ENCODE measurements at places on chromosomes 11 and 22.

DNA sequence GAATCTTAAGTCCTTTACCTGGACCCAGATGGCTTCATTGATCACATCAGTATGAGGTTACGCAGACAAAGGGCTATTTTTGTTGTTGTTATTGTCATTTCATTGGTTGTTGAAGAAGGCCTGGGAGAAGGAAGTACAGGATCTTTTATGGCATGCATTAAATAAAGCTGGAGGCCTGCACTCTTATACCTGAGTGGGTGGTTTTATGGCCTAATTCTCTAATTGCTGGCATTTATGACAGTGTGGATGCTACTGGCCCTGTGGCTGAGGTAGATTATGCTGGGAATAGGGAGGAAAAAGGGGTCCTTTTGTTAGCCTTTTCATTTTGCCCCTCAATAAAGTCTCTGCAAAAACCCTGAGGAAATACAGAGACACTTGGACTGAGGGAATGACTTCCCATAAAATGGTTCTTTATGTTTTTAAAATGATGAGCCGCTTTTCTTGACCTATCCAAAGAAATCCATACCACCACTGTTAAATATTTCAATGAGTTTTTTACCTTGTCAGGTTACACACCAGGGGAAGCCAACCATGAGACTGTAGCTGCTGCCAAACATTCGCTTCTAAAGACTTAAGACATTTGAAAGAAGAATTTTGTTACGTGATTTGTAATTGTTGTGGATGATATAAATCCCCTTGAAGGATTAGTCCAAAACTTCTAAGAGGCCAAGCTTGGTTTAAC, 6.8 kb downstream of the KMT2A start:
- no peak for DNase-seq

DNA sequence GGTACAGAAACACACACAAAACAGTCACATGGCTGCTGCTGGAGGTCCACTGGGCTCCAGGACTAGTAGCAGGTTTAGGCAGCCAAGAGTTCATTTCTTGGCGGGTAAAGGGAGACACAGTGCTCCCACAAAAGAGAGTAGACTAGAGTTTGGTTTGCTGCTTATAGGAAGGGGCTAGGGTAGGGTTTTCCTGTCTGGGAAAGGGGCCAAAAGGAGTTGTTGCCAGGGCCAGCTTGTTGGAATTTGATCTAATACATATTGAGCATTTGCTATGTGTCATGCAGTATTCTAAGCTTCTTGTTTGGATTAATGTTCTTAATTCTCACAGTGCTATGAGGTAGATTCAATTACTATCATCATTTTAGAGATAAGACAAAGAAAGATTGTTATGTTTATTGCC, 195.1 kb upstream of the PLET1 start:
- no peak for DNase-seq

DNA sequence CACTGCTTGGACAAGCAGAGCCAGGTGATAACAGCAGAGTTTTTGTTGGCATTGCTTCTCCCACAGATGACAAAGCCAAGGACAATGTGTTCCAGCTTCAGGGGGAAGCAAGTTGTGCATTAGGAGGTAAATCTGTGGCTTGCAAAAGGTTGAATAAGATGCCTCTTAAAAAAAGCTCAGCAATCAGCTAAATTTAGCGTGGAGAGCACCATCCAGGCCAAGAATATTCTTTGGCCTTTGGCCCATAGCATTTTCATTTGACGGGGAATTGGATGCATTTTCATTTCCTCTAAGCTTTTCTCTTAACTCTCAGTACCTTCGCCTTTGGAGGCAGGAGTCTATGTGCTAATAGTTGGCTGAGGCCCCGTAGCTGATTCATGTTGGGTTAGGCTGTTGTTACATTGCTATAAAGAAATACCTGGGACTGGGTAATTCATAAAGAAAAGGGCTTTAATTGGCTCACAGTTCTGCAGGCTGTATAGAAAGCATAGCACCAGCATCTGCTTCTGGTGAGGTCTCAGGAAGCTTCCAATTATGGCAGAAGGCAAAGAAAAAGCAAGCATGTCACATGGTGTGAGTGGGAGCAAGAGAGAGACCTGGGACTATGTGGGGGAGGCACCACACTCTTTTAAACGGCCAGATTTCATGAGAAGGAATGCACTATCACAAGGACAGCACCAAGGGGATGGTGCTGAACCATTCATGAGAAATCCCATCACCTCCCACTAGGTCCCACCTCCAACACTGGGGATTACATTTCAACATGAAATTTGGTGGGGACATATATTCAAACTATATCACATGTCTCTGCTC, 350.1 kb upstream of the C11orf87 start:
- no peak for DNase-seq

DNA sequence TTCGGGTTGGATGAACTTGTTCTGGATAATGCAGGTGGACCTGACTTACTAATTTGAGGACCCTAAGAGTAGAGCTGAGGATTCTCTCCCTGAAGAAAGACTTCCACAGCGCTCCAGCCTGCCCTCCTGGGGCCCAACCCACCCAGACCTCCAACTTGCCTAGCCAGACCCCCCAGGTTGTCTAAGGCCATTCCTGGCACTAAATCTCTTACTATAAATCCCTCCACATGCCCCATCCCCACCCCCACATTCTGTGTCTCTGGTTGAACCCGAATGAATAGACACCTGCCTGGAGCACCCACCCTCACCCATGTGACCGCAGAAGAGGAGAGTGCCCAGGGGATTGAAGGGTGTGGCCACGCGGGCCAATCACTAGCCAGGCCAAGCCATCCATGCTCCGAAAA, 1480.0 kb downstream of the TBC1D22A start:
- DNase-seq = no peak

DNA sequence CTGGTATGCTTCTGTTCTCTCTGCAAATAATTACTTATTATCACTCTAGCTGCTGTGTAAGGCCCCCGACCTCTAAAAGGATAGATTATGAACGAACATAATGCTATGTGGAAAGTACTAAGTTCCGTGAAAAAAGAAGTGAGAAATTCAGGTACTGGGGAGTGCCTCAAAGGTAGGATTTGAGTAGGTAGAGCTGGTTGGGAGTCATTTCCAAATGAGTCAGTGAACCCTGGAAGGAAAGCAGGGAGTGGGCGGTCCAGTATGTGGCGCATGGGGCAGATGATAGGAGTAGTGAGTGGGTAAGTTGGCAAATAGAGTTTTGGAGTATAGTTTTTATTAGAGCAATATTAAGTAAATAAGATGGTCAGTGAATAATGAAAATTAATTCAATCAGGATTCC, 2.4 kb downstream of the ZC3H12C start:
- DNase-seq = no peak

- no peak for DNase-seq
Measured at GRCh38 chr11:34366522-34366921, 8.7 kb upstream of the ABTB2 start.

DNA sequence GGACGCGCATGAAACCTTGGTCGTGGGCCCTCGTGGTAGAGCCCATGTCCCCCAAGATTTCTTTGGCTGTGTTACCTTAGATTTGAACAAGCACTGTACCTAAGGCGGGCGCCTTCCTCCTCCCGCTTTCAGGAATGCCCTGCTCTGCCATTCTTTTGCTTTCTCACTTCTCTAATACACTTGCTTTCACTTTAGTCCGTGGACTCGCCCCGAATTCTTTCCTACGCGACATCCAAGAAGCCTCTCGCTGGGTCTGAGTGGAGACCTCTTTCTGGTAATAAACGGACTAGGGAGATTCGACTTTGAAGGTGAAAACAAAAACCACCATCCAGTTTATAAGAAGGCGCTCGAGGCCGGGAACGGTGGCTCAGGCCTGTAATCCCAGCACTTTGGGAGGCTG, 1.2 kb upstream of the NUP50 start:
- no peak for DNase-seq

GRCh38 chr11:114989536-114989935, 311.2 kb downstream of the NXPE2 start:
- no peak for DNase-seq

GRCh38 chr11:64321533-64321932, 3.6 kb downstream of the PRDX5 start:
- DNase-seq = no peak

GRCh38 chr11:8477680-8478079, 116.3 kb downstream of the STK33 start:
- DNase-seq = no peak

DNA sequence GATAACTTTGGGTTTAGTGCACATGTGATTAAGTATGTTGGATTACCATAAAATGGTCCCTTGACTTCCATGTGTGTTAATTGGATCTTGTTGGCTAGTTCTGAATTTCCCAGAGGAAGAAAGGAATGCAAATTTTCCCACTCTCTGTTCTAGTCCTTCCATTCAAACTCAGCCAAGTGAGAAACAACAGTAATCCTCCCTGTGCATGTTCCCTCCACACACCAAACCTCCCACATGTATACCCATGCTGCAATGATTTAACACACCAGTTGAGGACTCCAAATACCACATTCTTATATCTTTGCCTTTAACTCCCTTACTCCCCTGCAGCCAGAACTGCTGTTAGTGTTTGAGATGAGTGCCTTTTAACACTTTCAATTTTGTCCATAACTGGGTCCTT, 1158.9 kb downstream of the DLG2 start:
- no peak for DNase-seq

- DNase-seq = no peak
Measured at GRCh38 chr11:65903068-65903481, 2.9 kb upstream of the FOSL1 start.

- no peak for DNase-seq
Measured at GRCh38 chr11:21446939-21447590, 745.8 kb upstream of the ANO5 start.

DNA sequence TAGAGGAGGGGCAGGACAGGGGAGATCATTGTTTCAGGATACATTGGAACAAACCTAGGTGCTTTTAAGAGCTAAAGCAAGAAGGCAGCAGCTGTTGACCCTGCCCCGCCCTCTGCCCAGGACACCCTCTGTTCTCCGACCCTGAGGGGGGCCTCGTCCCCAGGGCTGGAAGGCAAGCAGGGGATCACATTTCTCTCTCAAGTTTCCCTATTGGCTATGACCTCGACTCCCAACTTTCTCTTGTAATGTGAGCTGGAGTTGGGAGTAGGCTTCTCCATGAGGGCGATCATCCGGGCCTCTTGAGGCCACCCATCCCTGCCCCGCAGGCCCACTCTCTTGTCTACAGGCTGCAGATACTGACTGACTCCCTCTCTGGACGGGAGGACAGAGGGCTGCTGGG, 37.7 kb downstream of the DSCAML1 start:
- DNase-seq = no peak

GRCh38 chr11:30789270-30789669, 203.1 kb upstream of the MPPED2 start:
- no peak for DNase-seq

DNA sequence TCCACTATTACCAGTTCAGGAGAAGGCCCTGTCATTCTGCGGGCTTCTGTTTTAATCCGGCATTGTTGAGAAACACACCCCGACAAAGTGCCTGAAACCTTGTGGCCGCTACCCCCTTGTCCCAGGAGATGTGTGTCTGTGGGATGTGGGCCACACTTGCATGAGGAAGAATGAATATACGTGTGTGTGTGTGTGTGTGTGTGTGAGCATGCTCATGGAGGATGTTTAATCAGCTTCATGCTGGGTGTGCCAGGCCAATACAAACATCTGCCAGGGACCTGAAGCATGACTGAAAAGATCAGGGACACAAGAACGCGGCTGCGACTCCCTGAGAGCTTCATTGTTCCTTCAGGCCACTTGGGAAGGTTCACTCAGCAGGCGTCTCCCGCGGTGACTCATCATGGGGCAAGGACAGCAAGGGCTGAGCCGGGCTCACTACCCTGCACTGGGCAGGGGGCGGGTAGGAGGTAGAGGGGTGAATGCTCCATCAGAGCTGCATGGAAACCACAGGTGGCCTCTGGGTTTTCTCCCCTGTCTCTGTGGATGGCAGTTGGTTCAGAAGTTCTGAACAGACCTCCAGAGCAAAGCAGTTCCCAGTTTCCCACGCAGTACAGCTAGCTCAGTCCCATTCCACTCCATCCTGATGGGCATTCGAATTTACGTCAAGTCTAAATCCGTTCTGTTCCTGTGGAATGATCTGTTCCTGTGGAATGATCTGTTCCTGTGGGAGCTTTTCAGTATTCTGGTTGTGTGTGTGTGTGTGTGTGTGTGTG, 7.0 kb upstream of the MALAT1 start:
- DNase-seq = no peak

DNA sequence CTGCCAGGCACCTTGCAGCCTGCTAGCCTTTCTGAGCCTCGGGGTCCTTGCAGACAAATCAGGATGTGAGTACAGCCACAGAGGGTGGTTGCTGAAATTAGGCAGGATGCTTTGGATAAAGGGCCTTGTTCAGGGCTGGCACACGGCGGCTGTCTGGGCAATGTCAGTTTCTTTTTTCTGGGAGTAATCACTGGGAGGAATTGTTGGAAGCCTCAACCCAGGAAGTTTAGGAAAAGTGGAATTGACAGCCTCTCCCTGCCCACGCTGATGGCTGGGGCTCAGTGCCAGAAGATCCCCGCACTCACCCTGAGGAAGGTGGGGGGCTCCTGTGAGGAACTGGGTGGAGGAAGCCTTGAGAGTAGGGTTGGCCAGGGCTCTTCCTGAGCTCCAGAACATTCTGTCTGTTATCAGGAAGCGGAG, 37.4 kb downstream of the CD82 start:
- DNase-seq = no peak

DNA sequence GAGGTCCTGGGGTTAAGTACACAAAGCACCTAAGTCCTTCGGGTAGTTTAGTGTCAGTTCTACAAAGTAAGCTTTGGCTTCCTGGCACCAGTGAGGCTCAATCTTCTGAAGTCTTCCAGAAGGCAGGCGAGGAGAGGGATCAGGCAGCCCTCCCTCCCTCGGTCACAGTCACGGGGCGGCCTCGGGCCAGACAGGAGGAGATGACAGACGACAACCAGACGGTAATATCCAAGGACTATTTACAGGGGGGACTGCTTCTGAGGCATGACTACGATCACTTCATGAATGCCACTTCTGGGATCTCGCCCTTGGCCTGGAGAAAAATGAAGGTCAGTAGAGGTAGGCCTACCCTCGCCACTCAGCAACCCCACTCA, 383 bp upstream of the TMEM223 start:
- no peak for DNase-seq

- no peak for DNase-seq
Measured at GRCh38 chr11:90911192-90911591, 688.3 kb upstream of the CHORDC1 start.

GRCh38 chr22:40236131-40236665, 58.5 kb downstream of the TNRC6B start:
- DNase-seq = no peak

DNA sequence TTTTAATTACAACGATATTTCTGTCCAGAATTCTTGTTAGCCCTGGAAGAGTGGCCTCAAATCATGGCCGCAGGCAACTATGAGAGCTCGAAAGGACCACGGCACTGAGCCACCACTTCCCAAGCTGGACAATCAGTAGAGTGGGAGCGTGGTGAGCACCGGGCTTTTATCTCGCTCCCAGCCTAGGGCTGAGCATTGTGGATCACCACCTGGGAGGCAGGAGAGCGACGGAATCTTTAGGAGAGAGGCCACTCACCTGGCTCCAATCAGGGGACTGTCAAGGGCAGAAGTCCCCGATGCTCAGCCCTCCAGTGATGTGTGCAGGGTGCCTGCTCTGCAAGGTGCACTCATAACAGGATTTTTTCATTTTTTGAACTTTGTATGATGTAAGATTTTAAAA, 377.1 kb upstream of the B3GAT1 start:
- DNase-seq = no peak

Data from activated CD4-positive, alpha-beta T cell treated with anti-CD3 and anti-CD28 coated beads, Interleukin-2, amount 50 U/mL, for 24 hours (primary cell).